NCI-H2171 treated with DMSO at 0.1 percent for 48 hours (cell line): ENCODE measurements at places on chromosomes 2 and 18.

- no peak for DNase-seq
Observed at GRCh38 chr2:36702781-36703180, 6.3 kb downstream of the VIT start.

DNA sequence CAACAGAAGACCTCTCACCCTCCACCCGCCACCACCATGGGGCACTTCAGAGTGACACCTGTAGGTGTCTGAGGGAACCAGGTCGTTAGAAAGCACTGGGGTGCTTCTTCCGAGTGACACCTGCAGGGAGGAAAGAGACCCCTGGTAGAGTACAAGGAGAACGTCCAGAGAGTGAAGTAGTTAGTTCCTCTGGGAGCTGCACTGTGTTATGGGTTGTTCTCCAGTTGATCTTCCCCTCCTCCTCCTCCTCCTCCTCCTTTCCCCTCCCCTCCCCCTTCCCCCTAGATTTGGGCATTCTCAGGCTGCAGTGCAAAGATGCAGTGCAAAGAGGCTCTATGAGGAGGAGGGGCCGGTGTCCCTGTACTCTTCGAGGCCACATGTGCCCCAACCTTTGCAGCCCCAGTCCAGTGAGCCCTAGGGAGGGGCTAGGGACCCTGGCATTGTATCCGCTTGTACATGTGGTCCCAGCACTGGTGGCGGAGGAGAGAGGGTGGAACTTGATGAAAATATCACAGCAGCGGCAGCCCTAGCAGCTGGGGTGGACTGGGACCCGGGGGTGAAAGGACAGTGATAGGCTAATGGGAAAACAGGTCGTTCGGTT, 850 bp downstream of the DNAJB2 start:
- no peak for DNase-seq

- DNase-seq: no peak
Observed at GRCh38 chr2:34806396-34806795, 1207.3 kb upstream of the FAM98A start.

- no peak for DNase-seq
Observed at GRCh38 chr2:30148850-30149249, 2.0 kb downstream of the YPEL5 start.

- peak; percentile 17 for DNase-seq
Observed at GRCh38 chr2:161576421-161576820, 47.8 kb upstream of the SLC4A10 start.

DNA sequence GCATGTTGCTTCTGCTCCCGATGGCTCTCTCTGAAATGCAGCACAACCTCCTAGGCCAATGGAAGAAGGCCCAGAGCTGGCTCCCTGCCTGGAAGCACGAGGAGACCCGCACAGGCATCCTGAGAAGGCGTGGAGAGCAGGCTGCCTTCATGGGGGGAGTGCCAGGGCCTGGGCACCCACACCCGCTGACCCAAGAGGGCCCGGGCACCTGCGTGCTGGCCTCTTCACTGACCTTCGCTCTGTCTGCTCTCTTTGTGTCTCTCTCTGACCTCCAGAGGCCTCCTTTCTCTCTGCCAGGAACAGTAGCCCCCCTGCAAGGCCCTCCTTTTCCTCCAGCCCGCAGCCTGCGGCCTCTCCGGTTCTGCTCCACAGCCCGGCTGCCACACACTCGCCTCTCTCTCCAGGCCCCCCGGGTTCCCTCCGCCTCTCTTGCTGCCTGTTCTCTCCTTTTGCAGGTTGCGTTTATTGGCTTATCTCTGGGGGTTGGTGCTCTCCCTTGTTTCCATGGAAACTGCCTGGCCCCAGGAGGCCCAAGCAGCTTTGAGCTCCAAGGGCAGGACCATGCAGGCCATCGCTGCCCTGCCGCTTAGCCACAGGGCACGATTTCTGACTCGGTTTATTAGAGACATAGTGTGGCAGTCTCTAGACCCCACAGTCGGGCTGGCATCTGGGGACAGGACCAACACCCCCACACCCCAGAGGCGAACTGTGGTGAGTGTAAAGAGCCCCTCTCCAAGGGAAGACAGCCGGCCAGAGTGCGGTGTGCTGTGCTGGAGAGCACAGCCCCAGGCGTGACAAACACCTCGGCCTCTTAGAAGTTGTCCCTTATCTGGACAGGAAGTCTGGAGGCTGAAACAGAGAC, 1.7 kb downstream of the MZT2B start:
- DNase-seq: no peak

DNA sequence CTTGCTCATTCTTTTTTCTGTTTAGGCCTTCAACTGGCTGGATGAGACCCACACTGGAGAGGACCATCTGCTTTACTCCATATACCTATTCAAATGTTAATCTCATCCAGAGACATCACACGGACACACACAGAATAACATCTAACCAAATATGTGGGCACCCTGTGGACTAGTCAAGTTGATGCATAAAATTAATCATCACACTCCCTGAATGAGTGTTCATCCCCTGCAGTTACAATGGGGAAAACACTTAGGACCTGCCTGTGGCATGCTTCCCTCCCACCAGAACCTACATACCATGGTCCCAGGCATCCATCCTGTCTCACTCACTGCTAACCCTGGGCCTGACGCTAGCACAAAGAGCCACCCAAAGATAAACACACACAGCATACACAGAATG, 112.8 kb upstream of the TEX51 start:
- DNase-seq: no peak

- DNase-seq: no peak
Observed at GRCh38 chr2:62806231-62806630, 100.7 kb downstream of the EHBP1 start.

- no peak for DNase-seq
Observed at GRCh38 chr2:156323754-156324153, 8.8 kb downstream of the NR4A2 start.

DNA sequence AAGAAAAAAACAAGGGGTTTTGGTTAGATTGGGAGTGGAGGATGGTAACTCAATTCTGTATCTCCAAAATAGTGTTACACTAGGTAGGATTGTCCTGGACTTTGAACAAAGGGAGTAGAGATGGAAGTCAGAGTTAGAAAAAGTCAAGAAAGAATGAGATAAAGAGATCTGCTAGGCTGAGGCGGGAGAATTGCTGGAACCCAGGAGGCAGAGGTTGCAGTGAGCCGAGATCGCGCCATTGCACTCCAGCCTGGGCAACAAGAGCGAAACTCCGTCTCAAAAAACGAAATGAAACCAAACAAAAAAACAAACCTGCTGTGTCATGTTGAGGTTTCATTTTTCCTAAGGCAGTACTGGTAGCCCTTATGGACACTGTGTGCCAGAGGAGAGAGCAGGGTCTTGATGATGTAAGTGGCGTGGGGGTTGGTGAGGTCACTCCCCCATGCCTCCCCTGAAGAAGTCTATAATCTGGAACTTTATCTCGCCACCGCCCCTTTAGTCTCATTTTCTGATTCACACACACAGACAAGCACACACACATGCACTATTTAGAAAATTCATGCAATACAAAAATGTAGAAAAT, 10.5 kb downstream of the DRC1 start:
- no peak for DNase-seq

DNA sequence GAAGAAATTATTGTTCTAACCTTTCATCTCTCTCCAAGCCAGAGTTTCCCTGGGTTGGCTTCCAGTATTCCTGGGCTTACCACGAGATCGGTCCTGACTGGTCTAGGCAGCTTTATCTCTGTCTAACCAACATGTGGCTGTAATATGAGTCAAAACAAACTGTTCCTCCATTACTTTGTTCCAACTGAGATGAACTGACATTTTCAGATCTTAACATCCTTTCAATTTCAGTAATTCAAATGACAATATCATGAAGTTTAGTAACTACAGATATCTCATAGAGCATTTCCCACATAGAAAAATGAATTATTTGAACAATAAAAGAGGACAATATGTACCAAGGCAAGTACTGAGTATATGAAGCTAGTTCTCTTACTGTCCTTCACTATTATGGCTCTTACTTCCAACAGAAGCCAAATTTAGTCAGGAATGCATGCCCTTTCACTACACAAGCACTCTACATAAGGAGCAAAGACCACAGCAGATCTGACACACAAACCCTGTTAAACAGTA, 15.5 kb downstream of the SLC25A12 start:
- DNase-seq: peak; percentile 77

- DNase-seq: no peak
Observed at GRCh38 chr18:47141289-47141688, 9.0 kb downstream of the HDHD2 start.
